NCI-H2171 treated with DMSO at 0.1 percent for 48 hours (cell line): ENCODE measurements at places on chromosomes 3 and 15.
A peak's percentile ranks its signal among the peaks of the same experiment; 100 is the strongest.

- no peak for DNase-seq
Observed at GRCh38 chr15:62456011-62456920, 291.2 kb upstream of the C2CD4B start.

GRCh38 chr3:81931265-81932251 is 170.1 kb upstream of the GBE1 start:
- DNase-seq, result no peak

DNA sequence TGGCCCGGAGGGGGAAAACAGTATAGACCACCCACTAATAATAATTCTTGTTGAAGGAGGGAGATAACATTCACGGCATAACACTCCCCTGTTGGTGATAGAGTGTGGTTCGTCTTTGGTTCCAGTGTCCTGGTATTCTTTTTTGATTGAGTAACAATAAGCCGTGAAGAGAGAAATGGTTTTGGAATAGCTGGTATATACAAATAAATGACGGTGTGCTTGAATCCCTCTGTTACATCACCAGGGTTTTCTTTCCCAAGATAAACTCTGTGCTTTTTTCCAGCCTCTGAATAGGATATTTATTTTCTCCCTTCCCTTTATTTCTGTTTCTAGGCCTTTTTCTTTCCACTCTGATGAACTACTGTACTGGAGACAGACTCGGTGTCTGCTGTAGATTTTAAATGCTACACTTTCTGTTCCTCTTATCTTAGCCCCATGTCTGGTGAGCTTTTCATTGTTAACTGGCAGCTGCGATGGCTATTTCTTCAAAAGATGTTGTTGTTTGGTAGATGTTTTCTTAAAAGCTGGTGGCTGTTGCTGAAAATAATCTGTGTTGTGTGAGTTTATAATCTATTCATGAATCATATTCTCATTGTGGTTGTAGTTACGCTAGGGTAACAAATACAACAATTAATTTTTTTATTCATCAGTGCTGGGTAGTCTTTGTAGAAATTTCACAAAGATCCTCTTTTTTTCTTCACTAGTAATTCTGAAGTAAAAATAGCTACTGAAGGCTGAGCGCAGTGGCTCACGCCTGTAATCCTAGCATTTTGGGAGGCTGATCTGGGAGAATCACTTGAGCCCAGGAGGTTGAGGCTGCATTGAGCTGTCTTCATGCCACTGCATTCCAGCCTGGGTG is 15.5 kb upstream of the SCAANT1 start:
- no peak for DNase-seq

GRCh38 chr3:126937533-126937932 is 45.4 kb upstream of the PLXNA1 start:
- no peak for DNase-seq

GRCh38 chr3:99172736-99173657 is 271.5 kb upstream of the DCBLD2 start:
- peak; percentile 60 for DNase-seq

- no peak for DNase-seq
Observed at GRCh38 chr3:141103503-141103902, 52.4 kb downstream of the SPSB4 start.

- no peak for DNase-seq
Observed at GRCh38 chr3:134482622-134483021, 3.2 kb downstream of the ANAPC13 start.

- DNase-seq, result no peak
Observed at GRCh38 chr15:78925956-78926743, 18.7 kb downstream of the CTSH start.

DNA sequence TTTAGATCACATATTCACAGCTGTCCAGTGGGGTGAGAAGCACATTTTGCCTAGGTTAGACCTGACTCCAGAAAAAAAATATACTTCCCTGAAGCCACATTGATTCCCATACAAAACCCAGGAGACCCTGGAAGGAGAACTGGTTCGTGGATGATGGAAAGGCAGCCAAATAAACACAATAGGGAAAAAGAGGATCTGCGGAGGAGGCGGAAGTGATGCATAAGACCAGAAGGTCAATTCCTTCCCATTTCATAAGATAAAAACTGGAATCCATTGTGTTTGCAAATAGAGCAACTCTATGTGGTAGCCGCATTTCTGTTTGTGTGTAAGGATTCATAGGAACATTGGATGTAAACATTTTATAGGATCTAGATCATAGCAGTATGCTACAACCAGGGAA is 781.9 kb upstream of the GRM7 start:
- DNase-seq, result no peak

- no peak for DNase-seq
Observed at GRCh38 chr3:159789017-159789416, 199.6 kb upstream of the IL12A start.

- no peak for DNase-seq
Observed at GRCh38 chr3:151107701-151108100, 22.2 kb downstream of the MED12L start.

- DNase-seq, result no peak
Observed at GRCh38 chr3:107077391-107077790, 299.8 kb upstream of the CCDC54 start.

- DNase-seq, result no peak
Observed at GRCh38 chr3:120442975-120443517, 7.7 kb downstream of the FSTL1 start.

DNA sequence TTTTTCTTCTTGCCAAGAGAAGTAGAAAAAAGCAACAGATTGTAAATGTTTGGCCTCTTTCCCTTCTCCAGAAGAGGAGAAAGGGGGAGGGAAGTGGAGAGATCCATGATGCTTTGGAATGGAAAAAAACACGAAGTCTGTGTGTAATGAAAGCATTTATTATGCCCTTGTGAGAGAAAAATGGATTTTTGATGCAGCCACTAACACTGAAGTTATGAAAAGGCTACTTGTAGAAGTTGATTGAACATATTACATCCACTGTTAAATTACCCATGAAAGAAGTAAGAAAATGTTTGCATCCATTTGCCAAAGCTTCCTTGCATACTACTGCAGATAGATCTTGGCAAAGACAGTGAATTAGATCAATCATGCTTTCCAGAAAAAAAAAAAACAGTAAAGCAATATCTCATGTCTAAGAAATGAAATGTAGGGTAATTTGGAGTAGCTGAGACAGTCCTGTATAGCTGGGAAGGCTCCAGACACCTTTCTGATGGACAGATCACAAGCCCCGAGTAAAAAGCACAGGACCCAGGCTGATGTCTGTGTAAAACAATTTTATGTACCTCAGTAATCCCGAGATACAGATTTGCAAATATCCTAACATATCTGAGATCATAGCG is 295.5 kb downstream of the PLOD2 start:
- peak; percentile 19 for DNase-seq

- DNase-seq, result no peak
Observed at GRCh38 chr3:66047311-66048050, 8.8 kb upstream of the MAGI1 start.

- no peak for DNase-seq
Observed at GRCh38 chr3:62875558-62876002, 364 bp upstream of the CADPS start.

- no peak for DNase-seq
Observed at GRCh38 chr15:33125894-33126537, 68.5 kb downstream of the FMN1 start.

- no peak for DNase-seq
Observed at GRCh38 chr3:29557186-29557585, 276.3 kb downstream of the RBMS3 start.

DNA sequence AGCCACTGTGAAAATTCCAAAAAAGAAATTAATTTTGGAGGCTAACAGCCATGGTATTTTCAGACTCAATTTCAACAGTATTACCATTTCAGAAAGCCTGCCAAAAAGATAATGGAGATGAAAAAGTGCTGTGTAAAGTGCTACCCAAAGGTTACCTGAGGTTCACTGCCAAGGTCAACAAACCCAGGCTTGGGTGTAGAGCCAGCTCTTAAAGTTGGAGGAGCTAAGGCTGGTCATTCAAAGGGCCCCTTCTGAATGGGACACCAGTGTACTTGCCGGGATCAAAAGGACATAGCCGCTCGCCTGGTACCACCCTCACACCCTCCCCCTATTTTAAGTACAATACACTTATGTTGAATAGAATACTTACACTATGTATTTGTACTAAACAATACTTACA is 64.5 kb downstream of the ETV5 start:
- no peak for DNase-seq

- no peak for DNase-seq
Observed at GRCh38 chr15:75565062-75565970, 13.8 kb downstream of the PTPN9 start.

DNA sequence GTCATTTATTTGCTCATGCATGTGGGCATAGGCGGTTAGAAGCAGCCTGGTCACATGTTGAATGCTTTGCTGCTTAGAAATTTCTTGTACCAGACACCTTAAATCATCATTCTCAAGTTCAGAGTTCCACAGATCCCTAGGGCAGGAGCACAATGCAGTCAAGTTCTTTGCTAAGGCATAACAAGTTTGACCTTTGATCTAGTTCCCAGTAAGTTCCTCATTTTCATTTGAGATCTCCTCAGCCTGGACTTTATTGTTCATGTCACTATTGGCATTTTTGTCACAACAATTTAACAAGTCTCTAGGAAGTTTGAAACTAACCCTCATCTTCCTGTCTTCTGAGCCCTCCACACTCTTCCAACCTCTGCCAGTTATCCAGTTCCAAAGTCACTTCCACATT is 22.8 kb downstream of the HGD start:
- DNase-seq, result no peak

- no peak for DNase-seq
Observed at GRCh38 chr3:34361921-34362320, 563.5 kb downstream of the PDCD6IP start.

GRCh38 chr3:174822320-174822719 is 36.8 kb upstream of the NAALADL2 start:
- no peak for DNase-seq

- DNase-seq, result no peak
Observed at GRCh38 chr15:64000183-64000951, 45.9 kb downstream of the DAPK2 start.

- DNase-seq, result no peak
Observed at GRCh38 chr3:119236756-119237155, 3.9 kb downstream of the B4GALT4 start.

- DNase-seq, result no peak
Observed at GRCh38 chr3:125967156-125967555, 1.8 kb upstream of the ROPN1B start.

DNA sequence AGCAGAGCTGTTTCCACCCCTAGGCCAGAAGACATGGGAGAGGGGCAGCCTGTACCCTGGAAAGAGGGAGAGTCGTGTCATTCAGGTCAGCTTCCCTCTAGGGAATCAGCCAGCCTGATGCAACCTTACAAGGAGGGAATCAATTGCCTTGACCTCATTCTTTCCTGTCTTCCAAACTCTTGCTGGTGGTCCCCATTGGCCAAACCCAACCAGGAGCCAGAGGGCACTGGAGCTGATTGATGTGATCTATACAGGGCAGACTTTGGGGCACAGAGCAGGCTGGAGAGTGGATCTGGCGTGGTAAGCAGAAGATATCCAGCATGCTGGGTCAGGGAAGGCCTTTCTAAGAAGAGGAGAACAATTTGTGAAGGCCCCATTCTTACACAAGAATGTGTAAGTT is 19.1 kb upstream of the MAGEF1 start:
- no peak for DNase-seq

DNA sequence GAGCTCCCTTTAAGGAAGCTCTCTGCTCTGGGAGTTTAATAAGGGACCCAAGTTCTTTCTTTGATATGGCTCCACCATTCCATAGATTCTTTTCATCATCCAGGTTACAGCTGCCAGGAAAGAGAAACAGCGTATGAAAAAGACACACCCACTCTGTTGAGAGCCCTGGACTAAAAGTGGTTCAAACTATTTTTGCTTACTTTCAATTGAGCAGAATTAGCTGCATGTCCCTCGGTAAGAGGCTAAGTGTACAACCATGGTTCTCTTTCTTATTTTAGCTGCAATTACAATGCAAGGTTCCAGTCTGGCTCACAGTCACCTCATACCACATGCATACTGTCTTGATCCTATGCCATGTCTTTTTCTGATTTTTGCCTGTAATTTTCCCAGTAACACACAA is 1288.3 kb downstream of the NSUN3 start:
- no peak for DNase-seq
